Suprapubic skin (tissue), 4 donors: ENCODE measurements at places on chromosomes 12 and 14.

GRCh38 chr12:26056335-26056734 is 68.5 kb downstream of the BHLHE41 start:
- H3K4me1 ChIP-seq = peaks cover 3% of the 10 kb centered on the region
- no peaks in the 10 kb centered on the region for H3K27me3 ChIP-seq
- H3K27ac ChIP-seq = no peak overlapping the region
- H3K36me3 ChIP-seq = no peaks in the 10 kb centered on the region
- H3K4me3 ChIP-seq = no peak overlapping the region

DNA sequence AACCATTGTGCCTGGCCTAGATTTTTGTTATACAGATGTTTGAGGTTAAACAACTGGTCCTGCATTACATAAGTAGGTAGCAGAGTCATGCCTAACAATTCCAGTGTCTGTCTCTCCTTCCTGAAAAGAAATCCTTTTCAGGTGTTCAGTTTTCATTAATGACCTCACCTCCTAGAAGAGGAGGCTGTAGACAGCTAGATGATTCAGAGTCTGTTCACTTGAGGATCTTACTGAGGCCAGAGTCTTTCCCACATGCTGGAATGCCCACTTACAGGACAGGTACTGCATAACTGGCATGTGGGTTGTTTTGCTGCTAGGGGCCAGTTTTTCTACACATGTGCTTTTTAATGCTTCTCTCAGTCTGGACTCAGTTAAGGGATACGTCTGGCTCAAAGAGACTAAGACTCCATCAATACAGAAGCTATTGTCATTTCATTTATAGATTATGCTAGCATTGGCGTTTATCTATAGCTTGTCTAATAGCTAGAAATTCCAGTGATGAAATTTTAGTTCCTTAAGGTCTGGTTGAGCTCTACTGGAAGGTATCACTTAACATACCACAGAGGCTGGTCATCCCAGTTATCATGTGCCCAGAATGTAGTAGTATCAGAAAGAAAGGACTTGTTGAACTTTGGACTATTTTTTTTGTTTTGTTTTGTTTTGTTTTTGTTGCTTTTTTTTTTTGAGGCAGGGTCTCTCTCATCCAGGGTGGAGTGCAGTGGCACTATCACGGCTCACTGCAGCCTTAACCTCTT is 206.4 kb downstream of the ERC1 start:
- H3K36me3 ChIP-seq = peaks cover 5% of the 10 kb centered on the region
- H3K4me1 ChIP-seq = peaks cover 17% of the 10 kb centered on the region
- no peak overlapping the region for H3K4me3 ChIP-seq
- no peak for DNase-seq
- H3K27ac ChIP-seq = no peak overlapping the region

DNA sequence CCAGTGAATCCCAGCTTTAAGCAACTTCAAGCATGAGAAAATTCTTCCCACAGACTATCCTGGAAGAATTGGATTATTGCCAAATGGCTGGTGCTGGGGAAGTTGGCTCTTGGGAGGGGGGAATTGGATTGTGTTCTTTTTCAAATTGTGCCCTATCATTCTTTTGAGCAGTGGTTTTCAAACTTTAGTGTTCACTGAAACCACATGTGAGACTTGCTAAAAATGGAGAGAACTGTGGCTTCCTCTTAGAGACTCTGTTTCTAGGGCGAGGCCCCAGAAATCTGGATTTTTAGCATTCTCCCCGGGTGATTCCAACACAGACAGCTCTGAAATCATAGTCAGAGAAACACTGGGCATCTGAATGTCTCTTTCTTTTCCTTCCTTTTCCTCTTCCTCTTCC is 14.3 kb upstream of the OTUB2 start:
- peaks cover 3% of the 10 kb centered on the region for H3K27me3 ChIP-seq
- no peaks in the 10 kb centered on the region for H3K36me3 ChIP-seq
- DNase-seq = no peak
- H3K27ac ChIP-seq = no peak overlapping the region
- H3K4me3 ChIP-seq = no peak overlapping the region

DNA sequence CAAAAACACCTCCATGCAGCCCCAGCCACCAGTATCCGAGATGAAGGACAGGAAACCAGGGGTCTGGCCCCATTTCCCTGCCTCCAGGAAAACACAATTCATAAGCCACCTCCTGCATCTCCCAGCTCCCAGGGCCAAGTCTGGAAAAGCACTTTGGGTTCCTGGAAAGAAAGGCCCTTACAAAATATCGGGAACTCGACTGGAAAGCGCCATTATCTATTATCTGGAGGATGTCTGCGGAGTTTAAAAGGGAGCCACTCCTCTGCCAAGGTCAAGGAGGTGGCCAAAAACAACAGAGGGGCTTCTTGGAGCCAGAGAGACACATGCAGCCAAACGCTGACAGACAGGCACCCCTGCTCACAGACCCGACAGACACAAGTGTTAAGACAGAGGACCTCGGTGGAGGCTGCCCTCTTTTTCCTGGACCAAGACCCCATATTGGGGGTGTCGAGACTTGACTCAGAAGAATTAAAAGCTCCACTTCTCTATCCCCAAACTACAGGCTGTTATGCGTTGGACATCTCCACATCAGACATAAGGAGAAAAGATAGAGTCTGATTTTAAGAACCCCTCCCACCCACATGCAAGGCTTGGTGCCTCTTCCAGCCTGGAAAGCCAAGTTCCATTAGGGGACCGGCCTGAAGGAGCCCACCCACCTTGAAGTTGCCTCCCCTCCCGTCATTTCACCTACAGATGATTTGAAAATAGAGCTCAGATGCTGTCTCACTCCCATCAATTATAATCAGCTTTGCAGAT is 9.6 kb downstream of the ACTN1 start:
- peaks cover 68% of the 10 kb centered on the region for H3K4me1 ChIP-seq
- DNase-seq = no peak
- no peak overlapping the region for H3K4me3 ChIP-seq
- no peaks in the 10 kb centered on the region for H3K36me3 ChIP-seq
- H3K27ac ChIP-seq = peak overlapping the region; percentile 3

DNA sequence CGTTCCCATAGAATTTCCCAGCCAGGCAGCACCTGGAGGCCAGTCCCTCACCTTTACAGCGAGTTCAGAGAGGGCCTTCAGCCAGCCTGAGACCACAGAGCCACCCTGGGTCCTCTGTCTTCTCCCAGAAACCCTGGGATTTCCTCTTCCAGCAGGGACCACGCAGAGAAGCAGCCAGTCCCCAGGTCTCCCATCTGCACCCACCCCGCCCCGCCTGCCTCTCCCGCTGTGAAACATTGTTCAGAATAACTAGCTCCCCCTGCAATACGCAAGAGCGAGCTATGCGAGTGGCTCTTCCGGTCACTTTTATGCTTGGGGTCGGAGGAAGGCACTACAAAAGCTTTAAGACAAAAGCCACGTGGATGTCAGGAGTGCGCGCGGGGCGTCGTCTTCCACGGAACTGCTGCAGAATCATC is 77.8 kb downstream of the SERPINA3 start:
- peak; percentile 43 for DNase-seq
- H3K27me3 ChIP-seq = peaks cover 8% of the 10 kb centered on the region
- H3K4me1 ChIP-seq = peaks cover 3% of the 10 kb centered on the region
- no peak overlapping the region for H3K4me3 ChIP-seq
- H3K27ac ChIP-seq = no peak overlapping the region

GRCh38 chr12:93978553-93978952 is 169.8 kb upstream of the PLXNC1 start:
- no peak overlapping the region for H3K27ac ChIP-seq
- no peak overlapping the region for H3K4me3 ChIP-seq
- H3K4me1 ChIP-seq = peaks cover 10% of the 10 kb centered on the region
- DNase-seq = no peak
- no peaks in the 10 kb centered on the region for H3K27me3 ChIP-seq
- H3K36me3 ChIP-seq = no peaks in the 10 kb centered on the region
